Activated CD4-positive, CD25-positive, alpha-beta regulatory T cell (primary cell): ENCODE measurements at places on chromosomes 2 and 18.

DNA sequence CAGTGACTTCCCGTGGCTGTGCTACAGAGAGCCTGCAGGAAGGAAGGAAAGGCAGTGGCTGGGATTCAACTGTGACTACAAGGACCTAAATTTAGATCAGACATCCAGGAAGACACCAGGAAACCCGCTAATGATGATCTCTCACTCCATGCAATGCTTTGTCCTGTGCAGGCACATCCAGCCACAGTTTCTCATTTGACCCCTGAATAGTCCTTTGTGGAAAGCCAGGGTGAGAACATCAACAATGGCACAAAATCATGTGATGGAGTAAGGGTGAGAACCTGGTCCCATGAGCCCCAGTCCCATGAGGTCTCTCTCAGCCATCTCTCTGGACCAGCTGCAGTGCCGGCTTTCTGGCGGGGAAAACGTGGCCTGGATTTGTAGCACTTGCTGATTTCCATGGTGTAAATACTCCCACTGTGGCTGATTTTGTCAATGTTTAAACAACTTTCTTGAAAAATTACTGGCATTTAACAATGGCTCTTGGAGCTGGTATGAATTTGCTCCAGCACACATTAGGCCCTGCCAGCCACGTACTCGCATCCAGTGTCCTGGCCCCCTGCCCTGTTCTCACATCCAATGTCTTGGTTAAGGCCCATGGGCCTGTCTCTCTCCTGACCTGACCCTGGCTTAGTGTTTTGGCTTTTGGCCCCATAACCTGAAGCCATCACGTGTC is 159.0 kb upstream of the HAAO start:
- no peak for DNase-seq

DNA sequence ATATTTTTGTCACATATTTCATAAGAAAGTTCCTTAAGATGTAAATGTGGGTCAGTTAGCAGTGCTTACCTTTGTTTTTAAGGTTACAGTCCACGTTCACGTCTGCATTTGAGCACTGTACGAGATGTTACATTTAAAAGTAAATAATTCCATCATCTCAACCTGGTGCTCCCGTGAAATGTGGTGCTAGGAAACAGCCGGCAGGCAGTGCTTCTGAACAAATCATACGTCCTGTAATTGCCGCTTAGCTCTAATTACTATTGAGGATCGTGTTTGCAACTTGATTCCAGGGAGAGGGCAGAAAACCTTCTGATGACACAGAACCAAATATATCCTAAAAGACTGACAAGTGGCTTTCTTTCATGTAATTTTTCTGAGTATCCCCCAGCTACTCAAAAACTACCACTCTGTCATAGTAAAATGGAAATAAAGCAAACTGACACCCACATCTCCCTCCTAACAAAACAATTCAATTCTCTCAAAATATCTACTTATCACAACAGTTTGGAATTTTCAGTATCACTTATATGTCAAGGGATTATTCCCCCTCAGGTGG is 297.8 kb upstream of the SESTD1 start:
- DNase-seq, result no peak

DNA sequence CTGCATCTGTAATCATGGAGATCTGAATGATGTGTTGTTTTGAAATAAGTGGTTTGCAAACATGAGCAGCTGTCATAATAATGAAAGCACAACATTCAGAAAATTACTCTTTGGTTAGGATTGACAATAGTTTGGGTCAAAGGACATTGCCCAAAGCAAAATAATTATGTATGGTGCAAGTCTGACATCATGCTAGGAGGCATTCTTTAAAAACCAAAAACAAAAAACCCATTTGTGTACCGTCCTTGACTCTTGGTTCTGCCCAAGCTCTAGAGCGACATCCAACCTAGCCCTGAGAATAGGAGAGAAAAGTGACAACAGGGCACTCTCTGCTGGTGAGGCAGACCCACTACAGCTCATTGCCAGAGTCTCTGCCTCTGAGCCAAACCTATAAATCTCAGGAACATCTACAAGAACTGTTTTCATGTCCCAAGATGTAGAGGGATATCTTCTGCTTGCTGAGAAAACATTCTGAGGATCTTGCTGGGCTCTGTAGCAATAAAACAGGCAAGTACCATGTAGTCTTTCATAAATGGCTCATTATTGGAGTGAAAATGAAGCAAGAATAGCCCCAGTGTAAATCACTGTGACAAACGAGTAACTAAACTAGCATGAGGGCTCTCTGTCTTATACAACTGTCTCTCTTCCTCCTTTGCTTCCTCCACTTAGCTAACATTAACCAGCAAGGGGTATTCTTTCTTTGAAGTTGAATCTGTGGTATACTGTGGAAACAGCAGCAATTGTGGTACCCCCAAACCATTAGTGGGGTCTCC is 266.8 kb upstream of the CXCR4 start:
- DNase-seq, result peak; percentile 26

GRCh38 chr2:25558262-25558661 is 115.1 kb downstream of the DTNB start:
- DNase-seq, result no peak

DNA sequence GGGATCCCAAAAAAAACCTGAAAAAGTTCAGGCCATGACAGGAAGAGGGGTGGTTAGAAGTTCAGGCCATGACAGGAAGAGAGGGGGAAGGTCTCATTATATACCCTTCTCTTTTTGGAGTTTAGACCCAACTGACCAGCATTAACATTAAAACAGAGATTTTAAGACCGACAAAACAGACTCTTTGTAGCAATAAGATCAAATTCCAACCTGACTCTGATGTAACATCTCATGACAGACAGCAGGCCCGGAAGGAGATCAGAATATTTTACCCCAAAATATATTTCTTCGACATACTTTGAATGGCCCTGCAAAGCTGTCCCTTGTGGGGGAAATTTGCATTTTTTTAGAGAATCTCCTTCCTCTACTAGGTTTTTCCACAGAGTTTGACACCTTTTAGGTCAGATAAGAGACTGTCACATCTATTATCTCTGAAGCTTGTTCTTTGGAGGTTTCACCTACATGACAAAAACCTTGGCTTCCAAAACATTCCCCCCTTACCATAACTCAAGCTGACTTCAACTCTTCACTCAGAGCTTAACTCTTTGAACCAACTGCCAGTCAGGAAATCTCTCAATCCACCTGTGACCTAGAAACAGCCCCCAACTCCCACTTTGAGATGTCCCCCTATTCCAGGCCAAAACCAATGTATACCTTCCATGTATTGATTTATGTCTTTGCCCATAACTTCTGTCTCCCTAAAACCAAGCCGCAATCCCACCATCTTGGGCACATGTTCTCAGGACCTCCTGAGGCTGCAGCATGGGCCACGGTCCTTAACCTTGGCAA is 51.0 kb upstream of the B3GNT2 start:
- DNase-seq, result no peak

DNA sequence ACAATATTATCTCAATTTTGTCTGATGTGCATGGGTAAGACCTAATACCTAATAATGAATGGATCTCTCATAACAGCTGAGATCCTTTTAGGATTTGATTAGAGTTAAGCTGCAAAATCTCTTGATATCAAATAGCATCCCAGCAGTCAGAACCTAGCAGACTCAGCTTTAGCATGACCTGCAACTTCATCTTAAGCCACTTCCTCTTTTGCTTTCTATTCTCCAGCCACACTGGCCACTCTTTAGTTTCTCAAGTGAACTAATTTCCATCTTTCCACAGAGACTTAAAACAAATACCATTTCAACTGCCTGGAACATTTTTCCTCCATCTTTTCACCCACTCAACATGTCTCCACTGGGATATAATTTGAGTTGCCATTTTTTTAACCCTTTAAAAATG is 1251.6 kb upstream of the ZEB2 start:
- DNase-seq, result no peak

- DNase-seq, result no peak
These were observed 586.5 kb downstream of the EPHA4 start for GRCh38 chr2:220985561-220985960.

DNA sequence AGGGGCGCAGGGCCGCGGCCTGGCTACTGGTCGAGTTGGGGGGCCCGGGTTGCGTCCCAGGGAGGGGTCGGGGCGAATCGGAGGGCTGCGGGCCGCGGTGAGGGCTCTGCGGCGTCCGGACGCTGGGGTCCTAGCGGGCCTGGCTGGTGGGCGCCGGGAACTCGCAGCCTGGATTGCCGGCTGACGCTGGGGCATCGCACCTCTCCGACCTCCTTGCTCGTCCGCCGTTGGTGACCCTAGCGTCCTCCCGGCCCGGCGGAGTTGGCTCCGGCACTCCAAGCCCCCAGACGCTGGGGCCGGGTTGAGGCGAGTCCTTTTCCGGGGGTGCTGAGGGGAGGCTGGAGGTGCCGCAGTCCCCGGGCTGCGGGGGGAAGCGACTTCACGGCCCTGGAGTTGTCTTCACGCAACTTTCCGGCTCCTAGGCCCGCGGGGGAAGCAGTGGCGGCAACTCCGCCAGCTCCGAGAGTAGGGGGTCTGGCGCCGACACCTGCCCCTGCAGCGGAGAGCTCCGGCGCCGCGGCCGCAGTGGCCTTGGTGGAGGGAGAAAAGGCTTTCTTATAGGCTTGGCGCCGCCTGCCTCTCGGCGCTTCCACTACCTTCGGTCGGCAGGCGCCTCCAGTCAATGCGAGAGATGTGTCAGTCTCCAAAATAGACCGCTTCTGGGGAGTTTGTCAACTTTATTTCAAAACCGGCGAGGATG is 70.3 kb downstream of the HAUS1 start:
- DNase-seq, result peak; percentile 27

GRCh38 chr2:161418715-161419637 is 2.9 kb downstream of the TBR1 start:
- DNase-seq, result no peak

- DNase-seq, result no peak
These were observed 206.6 kb downstream of the AGPS start for GRCh38 chr2:177599139-177599688.

DNA sequence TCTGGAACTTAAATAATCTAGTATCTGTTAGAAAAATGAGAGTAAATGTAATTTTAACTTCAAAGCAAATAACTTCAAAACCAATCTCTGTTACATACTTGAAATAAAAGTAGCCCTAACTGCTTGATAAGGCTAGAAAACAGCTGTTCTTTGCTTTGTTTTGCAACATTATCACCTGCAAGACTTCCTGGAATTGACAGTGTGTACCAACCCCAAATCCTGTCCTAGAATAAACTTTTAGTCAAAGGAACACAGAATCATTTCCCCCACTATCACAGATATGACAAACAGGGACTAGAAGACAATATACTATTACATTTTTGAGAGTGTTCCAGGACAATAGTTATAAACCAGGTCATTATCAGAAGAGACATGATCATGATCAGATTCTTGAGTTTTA is 105.3 kb upstream of the PGAP1 start:
- no peak for DNase-seq

GRCh38 chr2:19810148-19810547 is 91.6 kb downstream of the TTC32 start:
- DNase-seq, result no peak

GRCh38 chr2:138654146-138654545 is 126.0 kb downstream of the NXPH2 start:
- no peak for DNase-seq

GRCh38 chr2:210072493-210072892 is 70.1 kb downstream of the RPE start:
- no peak for DNase-seq

DNA sequence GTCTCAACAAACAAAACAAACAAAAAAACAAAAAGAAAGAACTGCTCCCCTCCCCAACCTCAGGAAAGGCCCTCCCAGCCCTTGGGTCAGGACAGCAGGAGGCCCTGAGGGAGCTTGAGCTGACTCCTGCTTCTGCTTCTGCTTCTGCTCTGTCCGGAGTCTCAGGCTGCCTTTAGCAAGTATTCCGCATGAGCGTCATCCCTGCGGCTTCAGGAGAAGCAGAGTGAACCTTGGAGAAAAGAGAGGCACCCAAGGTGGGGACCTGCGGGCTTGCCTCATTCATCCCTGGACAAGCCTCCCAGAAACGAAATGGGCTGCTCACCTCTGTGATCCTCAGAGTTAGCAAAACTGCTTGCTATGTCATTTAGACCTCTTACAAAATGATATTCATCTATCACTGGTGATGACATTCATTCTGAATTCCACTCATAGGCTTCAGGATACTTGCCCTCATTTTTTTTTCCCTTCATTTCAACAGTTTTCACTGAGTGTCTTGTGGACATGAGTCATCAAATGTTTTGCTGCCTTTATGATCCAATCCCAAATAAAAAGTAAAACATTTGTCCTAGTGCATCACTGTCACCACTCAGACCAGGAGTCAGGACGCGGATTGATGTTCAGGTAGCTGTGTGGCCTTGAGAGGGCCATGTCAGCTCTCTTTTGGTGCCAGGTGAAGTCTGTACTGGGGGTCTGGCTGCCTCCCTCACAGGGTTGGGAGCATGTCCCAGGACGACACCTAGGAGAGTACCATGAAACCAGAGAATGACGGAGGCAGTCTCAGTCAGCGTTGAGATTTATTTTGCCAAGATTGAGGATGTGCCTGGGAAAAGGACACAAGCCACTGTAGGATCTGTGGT is 51.7 kb downstream of the IMPA2 start:
- DNase-seq, result no peak

- no peak for DNase-seq
These were observed 1.8 kb downstream of the RTKN start for GRCh38 chr2:74439803-74440377.

GRCh38 chr2:112001942-112002341 is 53.1 kb upstream of the TMEM87B start:
- no peak for DNase-seq

GRCh38 chr18:74040459-74041332 is 106.9 kb downstream of the FBXO15 start:
- peak; percentile 53 for DNase-seq

DNA sequence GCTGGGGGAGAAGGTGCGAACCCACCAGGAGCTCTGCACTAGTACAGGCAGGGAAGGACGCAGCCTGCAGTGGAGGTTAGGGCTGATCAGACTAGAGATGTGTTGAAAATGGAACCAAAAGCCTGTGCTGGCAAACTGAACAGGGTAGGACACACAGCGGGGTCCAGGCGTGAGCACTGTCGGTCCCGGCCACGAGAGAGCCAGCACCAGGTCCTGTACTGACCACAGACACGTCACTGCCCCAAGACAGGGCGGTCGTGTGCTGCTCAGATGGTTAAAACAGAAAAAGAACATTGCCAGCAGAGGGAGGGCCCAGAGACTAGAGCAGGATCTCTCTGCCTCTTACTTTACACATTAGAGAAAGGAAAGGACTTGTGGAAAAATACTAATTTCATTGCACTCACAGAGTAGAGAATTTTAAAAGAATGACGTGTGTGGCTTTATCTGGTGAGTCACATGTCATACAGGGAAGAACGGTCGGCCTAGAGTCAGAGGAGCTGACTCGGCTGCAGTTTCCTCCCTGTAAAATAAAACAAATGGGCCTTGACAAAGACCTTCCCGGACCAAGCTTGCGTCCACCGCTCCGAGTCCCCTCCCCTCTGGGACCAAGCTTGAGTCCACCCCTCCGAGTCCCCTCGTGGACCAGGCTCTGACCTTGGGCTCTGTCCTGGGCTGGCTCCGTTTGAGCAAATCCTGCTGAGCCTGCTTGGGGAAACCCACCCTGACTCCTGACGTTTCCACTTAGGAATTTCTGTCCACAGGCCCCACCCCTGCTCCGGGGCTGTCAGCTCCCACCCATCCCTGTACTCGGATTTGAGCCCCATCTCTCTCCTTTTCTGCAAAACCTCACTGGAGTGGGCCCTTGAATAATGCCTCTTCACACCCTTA is 16.7 kb upstream of the ADI1 start:
- DNase-seq, result no peak
